Activated CD4-positive, alpha-beta T cell treated with anti-CD3 and anti-CD28 coated beads, Interleukin-2, amount 50 U/mL, for 1 hour (primary cell): ENCODE measurements at places on chromosomes 5 and 9.

GRCh38 chr9:105405514-105406131 lies 42.2 kb upstream of the FSD1L start:
- peak; percentile 34 for DNase-seq

DNA sequence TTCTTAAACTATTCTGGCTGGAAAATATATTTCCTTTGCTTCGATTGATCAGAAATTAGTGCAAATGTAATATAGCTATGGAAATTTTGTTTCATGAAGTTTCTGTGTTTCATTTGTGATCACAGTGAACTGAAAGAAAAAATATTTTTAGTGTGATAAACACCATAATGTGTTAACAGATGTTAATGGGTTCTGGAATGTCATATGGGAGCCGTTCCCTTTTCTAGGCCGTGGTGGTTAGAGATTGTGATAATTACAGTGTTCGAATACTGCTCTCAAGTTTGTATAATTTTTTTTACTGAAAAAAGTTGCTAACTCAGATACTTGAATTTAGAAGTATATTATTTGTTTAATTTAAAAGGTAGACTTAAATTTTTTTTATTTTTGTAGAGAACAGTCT lies 19.3 kb downstream of the GAPVD1 start:
- DNase-seq = no peak

- DNase-seq = no peak
Measured at GRCh38 chr9:36932198-36932597, 101.9 kb downstream of the PAX5 start.

- DNase-seq = no peak
Measured at GRCh38 chr5:160054047-160054446, 45.1 kb downstream of the TTC1 start.

GRCh38 chr5:39533749-39534148 lies 109.0 kb upstream of the DAB2 start:
- no peak for DNase-seq

DNA sequence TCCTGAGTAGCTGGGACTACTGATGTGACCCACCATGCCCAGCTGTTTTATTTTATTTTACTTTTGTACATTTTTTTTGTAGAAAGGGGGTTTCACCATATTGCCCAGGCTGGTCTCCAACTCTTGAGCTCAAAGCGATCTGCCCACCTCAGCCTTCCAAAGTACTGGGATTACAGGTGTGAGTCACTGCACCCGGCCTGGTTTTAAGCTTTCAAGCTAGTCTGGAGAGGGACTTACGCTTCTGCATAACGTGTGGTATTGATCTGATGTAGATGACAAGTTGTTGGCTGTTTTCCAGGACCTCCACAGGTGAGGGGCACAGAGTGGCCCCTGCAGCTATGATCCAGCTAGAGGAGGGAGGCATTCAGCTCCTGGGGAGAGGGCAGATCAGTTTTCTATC lies 6.8 kb upstream of the CCL21 start:
- DNase-seq = no peak

DNA sequence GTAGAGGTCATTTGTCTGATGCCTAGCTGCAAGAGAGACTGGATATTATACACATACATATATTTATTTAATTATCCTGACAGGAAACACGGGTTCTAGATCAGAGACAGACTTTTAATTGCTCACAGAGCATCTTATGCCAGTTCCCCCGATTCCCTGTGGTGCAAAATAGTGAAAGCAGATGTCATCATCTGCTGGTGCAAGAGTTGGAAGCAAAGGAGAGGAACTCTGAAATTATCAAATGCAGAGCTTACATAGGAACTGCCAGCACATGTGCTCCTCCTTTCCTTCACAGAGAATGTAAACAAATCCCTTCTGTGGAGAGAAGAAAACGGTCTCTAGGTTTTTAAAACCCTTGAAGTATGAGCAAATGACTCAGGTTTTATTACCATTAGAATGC lies 69.3 kb downstream of the DTWD2 start:
- DNase-seq = no peak

- DNase-seq = no peak
Measured at GRCh38 chr9:108386032-108386431, 469.8 kb downstream of the ACTL7B start.

DNA sequence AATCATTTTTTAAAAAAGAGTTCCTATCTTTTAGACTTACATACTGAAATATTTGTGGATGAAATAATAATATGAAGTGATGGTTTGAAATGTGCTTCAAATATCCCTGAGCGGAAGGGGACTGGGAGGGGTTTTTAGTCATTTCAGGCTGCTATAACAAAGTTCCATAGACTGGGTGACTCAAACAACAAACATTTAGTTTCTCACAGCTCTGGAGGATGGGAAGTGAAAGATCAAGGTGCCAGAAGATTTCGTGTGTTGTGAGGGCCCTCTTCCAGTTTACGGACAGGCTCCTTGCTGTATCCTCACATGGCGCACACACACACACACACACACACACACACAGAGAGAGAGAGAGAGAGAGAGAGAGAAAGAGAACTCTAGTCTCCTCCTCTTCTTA lies 27.1 kb upstream of the TEX10 start:
- DNase-seq = no peak

DNA sequence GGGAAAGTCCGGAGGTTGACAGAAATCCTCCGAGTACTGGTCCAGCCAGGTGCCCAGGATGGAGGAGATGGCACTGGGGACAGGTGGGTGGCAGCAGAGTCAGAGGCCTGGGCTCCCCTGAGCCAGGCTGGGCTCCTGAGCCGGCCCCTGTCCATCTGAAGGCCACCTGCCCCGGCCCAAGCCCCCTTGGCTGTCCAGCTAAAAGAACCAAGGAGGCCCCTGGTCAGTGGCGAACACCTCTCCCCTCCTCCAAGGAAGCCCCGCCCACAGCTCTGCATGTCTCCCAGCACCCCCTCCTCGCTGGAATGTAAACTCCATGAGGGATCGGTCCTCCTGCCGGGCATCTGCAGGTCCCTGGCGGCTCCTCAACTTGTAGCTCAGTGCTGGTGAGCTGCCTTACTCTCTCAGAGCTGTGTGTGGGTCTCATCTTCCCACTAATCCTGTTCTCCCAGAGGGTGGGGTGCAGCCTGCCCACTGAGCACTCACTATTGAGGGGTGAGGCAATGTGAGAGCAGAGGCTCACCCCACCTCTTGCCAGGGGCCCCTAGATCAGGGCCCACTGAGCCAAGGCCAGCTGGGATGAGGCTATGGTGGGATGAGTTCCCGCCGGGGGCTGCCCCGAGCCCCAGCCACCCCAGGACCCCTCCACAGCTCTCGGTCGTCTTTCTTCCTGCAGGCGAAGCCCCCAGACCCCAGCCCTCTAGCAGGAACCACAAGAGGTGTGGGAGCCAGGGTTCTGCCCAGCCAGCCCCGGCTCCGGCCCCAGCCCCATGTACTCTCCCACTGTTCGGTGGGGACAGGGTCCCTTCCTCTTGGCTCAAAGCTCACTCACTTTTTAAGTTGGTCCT lies 12.0 kb downstream of the RALGDS start:
- DNase-seq = no peak

- no peak for DNase-seq
Measured at GRCh38 chr5:138606378-138607064, 31.3 kb upstream of the HSPA9 start.

DNA sequence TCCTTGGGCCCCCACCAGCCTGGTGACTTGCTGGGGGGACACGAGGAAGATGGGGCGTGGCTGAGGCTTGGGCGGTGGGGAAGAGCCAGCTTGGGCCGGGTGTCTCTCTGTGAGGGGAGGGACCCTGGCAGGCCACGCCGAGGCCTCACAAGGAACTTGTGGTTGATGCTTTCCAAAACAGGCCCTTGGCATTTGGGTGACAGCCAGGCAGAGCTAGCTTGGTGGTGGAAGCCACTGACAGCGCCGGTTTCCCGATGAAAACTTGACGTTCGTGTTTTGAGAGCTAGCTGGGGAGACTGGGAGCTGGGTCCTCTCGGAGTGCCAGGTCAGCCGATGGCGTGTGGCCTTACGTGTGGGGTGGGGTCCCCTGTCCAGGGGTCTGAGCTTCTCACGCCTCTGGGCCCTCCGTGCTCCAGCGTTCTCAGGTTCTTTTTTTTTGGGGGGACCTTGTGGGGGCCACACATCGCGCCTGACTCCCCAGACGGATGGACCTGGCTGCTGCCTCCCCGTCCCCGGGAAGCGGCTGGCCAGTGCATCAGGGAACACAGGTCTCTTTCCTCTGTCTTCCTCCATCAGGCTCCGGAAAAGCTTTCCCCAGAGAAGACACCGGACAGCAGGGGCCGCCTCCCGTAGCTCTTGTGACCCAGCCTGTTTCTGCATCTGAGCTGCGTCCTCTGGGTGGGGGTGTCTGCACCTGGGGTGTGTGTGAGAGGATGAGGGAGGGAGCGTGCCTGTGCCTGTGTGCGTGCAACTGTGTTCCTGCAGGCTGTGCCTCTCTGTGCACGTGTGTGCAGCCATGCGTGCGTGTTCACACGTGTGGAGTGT lies 129.3 kb upstream of the LPCAT1 start:
- DNase-seq = no peak

- no peak for DNase-seq
Measured at GRCh38 chr9:123390337-123391135, 34.5 kb downstream of the CRB2 start.

DNA sequence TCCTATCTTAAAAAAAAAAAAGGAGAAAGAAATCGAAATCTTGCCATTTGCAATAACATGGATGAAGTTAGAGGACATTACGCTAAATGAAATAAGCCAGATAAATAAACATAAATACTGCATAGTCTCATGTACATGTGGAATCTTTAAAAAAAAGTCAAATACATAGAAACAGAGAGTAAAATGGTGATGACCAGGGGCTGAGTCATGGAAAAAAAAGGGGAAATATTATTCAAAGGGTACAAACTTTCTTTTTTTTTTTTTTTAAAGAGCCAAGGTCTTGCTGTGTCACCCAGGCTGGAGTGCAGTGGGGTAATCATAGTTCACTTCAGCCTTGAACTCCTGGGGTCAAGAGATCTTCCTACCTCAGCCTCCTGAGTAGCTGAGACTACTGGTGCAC lies 310.1 kb downstream of the ZNF608 start:
- DNase-seq = no peak

DNA sequence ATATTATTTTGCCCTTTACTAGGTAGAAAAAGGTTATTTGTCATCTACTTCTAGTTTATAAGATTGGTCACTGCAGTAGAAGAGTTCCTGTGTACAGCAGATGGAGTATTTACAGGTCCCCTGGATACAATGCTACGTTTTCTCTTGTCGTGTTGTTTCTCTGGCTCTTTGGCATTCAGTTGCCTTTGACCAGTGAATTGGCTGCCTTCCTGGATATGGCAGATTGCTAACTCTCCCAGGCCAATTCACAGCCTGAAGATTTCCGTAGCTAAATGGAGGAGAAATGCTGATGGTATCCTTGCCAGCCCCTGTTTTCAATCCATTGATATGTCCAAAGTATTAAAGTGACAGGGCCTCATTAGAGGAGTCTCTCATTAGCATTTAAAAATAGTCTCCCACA lies 32.5 kb upstream of the GNAQ start:
- DNase-seq = no peak

GRCh38 chr9:8903077-8903476 lies 1103.5 kb upstream of the DMAC1 start:
- no peak for DNase-seq

DNA sequence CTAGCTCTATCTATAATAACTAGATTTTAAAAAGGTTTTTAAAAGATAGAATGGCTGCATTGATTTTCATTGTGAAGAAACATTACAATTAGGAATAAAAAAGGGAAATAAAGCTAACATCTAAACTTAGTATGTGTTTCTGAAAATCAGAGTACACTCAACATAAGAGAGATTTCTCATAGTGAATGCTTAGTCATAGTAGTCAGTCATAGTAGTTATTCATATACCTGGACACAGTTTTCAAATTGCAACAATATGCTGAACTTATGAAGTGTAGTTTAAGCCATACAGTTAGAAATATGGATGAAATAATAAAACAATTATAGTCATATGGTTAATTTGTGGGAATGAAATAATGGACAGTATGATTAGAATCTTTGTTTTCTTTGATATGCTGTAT lies 273.0 kb upstream of the CTNND2 start:
- no peak for DNase-seq

GRCh38 chr5:40150896-40151295 lies 528.8 kb upstream of the PTGER4 start:
- DNase-seq = no peak

DNA sequence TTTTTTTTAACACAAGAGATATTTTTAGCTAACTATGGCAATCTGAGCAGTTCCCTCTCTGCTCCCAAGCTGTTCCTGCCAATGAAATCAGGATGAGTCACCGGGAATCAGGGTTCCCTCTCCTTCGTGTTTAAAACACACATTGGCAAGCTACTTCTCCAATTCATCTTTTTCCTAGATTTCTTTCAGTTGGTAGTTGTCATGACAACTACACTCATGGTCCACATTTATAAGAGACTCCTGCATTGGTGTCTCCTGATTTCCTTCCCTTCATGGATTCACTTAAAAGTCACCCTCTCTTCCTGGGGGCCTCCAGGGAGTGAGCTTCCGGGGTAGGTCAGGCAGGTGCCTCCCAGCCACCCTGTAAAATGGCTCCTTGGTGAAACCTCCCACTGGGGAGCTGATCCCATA lies 72.3 kb upstream of the NIPAL4 start:
- DNase-seq = no peak

- DNase-seq = no peak
Measured at GRCh38 chr9:92747459-92748232, 17.0 kb downstream of the BICD2 start.

- no peak for DNase-seq
Measured at GRCh38 chr9:85064811-85065371, 395.4 kb downstream of the NTRK2 start.
